NCI-H226 (cell line): ENCODE measurements at places on chromosomes 5 and 9.
A peak's percentile ranks its signal among the peaks of the same experiment; 100 is the strongest.

DNA sequence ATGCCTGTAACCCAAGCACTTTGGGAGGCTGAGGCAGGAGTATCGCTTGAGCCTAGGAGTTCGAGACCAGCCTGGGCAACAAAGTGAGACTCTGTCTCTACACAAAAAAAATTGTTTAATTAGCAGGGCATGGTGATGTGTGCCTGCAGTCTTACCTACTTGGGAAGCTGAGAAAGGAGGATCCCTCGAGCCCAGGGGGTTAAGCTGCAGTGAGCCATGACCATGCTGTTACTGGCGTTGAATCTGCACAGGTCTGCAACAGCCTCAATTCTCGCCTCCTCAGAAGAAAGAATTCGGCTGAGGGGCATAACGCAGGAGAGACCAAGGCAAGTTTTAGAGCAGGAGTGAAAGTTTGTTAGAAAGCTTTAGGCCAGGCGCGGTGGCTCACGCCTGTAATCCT lies 18.0 kb downstream of the CCT5 start:
- DNase-seq = no peak

DNA sequence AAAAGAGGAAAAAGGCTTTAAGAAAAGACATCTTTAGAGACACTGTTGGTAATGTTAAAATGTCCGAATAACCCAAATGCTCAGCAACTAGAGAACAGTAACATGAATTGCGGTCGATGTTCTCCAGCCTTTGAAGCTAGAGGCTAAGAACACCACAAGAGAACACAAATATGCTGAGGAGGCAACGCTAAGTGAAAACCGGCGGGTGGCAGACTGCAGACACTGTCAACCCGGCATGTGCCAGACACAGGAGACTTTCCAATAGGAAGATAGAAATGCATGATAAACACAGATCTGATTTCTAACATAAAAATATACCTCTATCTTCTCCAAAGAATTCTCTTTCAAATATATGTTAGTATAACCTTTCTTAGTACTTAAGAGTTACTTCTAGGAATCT lies 18.4 kb upstream of the DDX41 start:
- DNase-seq = no peak

DNA sequence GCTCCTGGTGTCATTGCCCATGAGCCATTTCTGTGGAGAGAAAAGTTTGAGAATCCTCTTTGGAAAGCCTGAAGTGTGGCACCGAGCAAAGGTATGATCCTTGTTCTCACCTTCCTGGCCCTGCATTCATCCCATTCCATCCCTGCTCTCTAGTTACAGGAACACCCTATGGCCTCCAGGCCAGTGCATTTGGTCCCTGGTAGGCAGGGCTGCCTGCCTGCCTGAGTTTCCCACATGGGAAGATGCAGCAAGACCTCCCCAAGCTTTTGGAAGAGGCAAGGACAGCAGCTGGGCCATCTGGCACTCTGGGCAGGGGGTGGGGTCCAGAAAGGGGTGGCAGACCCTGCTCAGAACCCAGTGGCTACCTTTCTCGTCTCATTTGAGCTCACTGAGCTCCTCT lies 24.5 kb downstream of the IGIP start:
- no peak for DNase-seq

DNA sequence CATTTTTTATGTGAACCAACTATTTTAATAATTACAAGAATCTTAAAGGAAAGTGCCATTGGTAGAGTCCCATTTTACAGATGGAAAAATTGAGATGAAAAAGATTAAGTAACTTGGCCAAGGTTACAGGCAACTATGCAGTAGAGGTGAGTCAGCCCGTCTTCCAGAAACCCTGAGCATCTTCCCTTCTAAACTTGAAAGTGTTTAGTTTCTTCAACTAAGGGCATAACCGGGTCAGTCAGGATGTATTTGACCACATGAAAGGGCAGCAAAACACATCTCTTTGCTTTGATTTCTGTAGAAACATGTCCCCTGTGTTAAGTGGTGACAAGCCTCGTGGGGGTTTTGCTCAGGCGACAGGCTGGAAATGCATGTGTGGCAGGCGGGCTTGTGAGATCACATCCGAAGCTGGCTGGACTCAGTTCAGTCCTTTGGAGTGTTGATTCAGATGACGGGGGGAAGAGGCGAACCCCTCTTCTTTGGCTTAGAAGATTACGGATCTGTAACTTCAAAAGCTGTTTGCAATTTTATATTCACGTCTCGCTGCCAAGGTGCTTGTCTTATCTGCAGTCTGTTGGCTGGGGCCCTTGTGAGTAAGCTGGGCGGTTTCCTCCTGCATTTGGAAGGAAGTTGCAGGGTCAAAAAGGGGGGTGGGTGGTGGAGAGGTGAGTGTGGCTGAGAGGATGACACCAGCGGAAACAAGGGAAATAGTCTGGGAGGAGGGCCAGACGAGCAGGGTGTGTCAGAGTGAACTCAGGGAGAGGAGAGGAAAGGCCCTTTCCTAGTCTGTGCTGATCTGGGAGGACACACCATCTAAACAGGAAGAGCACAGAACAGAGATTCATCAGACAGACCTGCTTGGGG lies 78.9 kb upstream of the RPS23 start:
- DNase-seq = peak; percentile 99

GRCh38 chr9:72199238-72199637 lies 50.0 kb downstream of the GDA start:
- no peak for DNase-seq

DNA sequence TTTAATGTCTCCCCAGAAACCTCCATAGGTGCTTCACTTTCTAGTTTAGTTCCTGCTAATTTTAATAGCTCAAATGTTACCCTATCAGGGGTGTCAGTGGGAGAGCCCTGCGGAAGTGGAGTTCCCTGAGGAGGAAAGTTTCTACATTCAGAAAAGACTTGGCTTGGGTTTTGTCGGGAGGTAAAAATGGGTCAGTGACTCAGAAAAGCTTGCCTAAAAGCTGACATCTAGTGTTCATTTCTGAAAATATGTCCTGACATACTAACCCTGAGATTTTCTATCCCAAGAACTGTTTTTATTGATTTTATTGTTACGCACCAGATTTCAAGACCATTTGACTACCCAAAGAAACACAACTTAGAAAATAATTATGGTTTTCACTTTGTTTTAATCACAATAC lies 40.9 kb upstream of the GLDC start:
- DNase-seq = peak; percentile 6

DNA sequence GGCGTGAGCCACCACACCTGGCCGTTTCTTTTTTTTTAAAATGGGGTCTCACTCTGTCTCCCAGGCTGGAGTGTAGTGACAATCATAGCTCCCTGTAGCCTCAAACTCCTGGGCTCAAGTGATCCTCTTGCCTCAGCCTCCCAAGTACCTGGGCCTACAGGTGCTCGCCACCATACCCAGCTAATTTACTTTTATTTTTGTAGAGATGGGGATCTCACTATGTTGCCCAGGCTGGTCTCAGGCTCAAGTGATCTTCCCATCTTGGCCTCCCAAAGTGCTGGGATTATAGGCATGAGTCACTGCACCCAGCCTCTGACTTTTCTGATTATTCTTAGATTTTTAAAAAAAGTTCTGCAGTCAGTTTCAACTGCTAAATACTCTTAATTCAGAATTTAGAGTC lies 21.3 kb downstream of the RAI14 start:
- no peak for DNase-seq

- peak; percentile 90 for DNase-seq
These were observed 3.3 kb upstream of the MAN1B1 start for GRCh38 chr9:137083394-137084004.

DNA sequence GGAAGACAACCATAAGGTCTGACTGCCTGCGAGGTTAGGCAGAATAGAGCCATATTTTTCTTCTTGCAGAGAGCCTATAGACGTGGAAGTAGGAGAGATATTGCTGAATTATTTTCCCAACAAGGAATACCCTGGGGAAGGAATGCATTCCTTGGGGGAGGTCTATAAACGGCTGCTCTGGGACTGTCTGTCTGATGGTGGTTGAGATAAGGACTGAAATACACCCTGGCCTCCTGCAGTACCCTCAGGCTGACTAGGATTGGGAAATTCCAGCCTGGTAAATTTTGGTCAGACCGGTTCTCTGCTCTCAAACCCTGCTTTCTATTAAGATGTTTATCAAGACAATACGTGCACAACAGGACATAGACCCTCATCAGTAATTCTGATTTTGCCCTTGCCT lies 617.5 kb upstream of the GRIN3A start:
- DNase-seq = no peak

GRCh38 chr9:86829496-86830046 lies 117.7 kb downstream of the GAS1 start:
- DNase-seq = no peak

DNA sequence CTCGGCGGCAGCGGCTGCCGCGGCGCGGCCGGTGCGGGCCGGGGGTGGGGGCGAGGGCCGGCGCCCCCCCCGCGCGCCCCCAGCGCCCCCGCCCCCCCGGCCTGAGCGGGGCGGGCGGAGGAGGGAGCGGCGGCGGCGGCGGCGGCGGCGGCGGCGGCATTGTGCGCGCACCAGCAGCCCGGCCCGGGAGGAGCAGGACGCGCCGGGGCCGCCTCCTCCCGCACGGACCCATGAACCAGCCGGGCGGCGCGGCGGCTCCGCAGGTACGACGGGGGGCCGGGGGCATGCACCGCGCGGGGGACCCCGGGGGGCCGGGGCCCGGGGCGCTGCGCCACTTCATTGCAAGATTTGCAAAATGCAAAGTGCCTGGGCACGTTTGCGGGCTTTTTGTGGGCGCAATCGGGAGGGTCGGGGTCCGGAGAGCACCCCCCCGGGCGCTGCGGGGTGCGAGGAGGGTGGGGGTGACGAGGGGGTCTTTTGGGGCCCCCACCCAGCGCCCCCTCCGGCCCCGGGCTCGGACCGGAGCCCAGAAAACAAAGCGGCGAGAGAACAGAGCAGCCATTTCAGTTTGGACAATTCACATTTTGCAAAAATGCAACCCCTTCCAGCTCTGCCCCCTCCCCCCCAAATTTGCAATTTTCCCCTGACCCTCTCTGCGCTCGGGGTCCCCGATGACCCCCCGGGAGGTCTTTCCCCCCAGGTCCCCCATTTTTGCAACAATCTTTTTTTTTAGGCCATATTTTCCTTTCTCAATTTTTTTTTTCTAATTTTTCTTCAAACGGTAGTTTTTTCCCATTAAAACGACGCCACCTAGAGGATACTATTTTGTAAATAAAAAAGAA lies at the start of gene ZNF618:
Gene ZNF618 (plus strand): TSS at position 159 of the 842 bp plus-strand sequence. CDS start 72 bp downstream, at position 231.
- DNase-seq = peak; percentile 13

DNA sequence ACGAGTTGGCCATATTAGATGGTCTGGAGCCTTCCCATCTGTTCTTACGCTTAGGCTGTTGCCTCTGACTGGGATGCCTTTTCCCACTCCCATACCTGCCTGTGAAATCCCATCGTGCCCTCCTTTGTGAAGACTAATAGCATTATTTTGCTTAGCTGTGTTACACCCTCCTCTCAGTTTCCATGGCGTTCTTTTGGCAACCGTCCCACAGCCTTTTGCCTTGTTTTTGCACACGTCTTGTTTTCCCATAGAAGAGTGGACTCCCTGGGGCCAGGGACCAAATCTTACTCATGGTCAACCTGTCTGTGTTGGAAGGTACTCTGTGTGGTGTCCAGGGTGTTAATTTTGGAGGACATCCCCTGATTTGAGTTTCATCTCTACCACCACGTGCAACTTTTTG lies 242.1 kb downstream of the HSPA4 start:
- no peak for DNase-seq
